ENCODE measurements at places on chromosomes 3 and 15.

GRCh38 chr3:16808393-16809107 lies 76.2 kb upstream of the PLCL2 start:
- DNase-seq = no peak

DNA sequence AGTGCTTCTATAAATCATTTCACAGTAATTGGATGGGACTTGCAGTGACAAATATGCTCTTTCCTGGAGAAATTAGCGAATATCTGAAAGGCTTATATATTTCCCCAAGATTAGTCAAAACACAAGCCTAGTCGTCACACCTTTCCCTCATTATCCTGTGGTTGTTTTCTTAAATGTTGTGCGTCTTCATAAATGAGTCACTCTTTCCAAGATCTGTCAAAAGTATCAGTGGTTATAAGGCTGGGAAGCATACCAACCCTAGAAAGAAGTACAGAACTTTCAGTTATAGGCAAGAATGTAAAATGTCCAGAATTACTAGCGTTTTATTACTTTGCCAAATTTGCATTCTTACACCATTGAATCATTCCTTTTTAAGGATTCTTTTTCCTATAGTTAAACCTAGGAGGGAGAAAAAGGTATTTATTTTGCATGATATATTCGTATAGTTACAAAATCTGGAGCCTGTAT lies 33.6 kb downstream of the TMEM212 start:
- DNase-seq = no peak

DNA sequence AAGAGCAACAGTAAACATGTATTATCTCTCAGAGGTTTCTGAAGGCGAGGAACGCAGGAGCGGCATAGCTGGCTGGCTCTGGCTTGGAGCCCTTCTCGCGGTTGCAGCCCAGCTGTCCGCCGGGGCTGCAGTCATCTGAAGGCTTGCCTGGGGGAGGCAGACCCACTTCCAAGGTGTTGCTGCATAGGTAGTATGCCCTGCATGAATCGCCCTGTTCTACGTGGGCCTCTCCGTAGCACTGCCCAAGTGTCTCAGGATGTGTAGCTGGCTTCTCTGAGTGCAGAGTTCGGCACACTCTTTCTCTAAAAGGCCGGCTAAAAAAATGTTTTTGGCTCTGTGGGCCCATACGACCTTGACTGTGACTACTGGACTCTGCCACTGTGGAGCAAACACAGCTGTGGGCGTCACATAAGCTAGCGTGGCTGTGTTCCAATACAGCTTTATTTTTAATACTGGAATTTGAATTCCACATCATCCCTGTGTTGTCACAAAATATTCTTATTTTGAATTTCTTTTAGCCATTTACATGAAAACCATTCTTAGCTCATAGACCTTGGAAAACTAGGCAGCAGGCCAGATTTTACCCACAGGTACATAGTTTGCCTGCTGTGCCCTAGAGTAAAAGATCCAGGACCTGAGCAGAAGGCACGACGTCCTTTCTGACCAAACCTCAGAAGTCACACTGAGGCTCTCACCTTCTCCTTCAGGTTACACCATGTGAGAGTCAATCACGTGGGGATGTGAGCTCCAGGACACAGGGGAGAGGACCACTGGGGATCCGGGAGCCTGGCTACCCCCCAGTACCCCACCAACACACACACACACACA lies 55.9 kb downstream of the PGPEP1L start:
- DNase-seq = no peak

DNA sequence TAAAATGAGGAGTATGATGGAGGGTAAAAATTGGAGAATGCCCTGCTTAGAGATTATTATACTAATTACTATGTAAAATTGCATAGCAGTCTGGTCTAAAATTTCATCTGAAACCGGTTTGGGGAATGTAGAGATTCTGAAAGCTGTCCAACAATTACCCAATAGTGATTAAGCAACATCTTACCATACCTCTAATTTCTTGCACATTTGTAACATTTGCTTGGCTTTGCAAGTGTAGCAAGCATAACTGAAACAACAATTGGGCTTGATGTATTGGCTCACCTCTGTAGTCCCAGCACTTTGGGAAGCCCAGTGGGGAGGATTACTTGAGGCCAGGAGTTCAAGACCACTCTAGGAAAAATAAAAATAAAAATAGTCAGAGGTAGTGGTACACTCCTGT lies 17.4 kb downstream of the AADACL2 start:
- no peak for DNase-seq

DNA sequence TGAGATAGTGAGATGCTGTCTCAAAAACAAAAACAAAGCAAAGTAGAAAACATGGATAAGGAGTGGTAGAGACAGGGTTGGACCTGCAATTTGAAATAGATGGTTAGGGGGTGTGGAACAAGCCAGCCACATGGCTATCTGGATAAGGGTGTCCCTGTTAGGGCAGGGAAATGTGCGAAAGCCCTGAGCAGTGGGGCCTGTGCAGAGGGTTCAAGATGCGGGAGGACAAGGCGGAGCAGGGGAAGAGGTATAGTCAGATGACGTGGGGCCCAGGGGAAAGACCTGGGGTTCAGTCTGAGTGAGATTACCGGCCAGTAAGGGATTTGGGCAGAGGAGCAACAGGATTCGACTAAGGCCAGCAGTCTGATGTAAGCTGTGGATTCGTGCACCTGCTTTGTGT lies 18.4 kb upstream of the NR2E3 start:
- DNase-seq = no peak

GRCh38 chr3:9750556-9751411 lies 1.0 kb downstream of the OGG1 start:
- DNase-seq = no peak

DNA sequence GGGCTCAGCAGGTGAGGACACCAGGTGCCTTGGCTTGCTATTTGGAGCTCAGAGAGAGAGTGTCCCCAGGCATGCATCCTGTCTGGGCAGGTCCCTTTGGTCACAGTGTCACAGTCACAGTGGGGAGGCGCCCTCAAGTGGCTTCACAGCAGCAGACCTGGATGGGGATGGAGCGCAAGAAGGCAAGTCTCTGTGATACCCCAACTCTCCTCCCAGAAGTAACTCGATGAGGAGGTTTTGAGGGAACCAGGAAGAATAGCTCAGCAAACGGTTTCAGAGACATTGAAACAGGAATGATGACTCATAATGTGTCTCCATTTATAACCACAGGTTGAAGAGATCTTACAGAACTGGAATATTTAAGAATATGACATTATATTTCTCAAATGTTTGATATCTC lies 66.5 kb upstream of the SH3GL3 start:
- DNase-seq = peak; percentile 31

GRCh38 chr3:115577000-115577399 lies 46.3 kb upstream of the GAP43 start:
- DNase-seq = no peak

All from GM12864 (cell line).